NCI-H748 treated with DMSO at 0.1 percent for 48 hours (cell line): ENCODE measurements at places on chromosomes 16 and 17.
A peak's percentile ranks its signal among the peaks of the same experiment; 100 is the strongest.

- DNase-seq = no peak
Observed at GRCh38 chr16:80931801-80932707, 74.6 kb downstream of the CMC2 start.

DNA sequence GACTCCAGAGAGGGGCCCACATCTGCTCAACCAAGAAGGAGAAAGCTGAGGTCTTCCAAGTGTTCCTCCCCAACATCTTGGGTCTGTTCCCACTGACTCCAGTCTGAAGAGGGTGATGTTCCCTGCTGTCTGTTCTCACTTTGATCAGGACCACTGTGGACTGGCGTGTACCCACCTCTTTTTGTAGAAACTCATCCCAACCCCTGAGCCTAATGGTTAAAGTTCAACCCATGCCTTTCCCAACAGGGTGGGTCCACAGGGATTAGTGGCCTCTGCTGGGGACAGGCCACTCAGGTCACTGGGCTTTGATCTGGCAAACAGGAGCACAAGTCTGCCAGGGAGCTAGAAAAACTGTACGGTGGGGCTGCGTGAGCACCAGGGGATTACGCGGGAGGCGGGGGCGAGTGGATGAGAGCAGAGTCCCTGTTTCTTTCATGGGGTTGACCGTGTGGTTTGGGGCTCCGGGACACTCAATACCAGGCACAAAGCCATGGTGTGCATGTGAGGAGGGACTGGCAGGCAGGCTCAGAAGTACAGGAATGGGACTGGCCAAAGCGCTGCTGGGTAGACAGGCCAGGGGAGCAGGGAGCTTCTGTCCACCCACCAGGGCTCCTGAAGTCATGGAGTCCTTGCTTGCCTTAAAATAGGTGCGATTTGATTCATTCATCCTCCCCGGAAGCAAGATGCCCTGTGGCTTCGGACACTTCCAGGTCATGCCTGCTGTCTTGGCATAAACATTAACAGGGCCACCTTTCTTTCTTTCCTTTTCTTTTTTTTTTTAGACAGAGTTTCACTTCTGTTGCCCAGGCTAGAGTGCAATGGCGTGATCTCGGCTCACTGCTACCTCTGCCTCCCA is at the start of gene CA5A:
CA5A (minus strand) TSS at position 155 of the 856 bp plus-strand sequence; CDS start at position 76, 79 bp downstream.
- DNase-seq = no peak

DNA sequence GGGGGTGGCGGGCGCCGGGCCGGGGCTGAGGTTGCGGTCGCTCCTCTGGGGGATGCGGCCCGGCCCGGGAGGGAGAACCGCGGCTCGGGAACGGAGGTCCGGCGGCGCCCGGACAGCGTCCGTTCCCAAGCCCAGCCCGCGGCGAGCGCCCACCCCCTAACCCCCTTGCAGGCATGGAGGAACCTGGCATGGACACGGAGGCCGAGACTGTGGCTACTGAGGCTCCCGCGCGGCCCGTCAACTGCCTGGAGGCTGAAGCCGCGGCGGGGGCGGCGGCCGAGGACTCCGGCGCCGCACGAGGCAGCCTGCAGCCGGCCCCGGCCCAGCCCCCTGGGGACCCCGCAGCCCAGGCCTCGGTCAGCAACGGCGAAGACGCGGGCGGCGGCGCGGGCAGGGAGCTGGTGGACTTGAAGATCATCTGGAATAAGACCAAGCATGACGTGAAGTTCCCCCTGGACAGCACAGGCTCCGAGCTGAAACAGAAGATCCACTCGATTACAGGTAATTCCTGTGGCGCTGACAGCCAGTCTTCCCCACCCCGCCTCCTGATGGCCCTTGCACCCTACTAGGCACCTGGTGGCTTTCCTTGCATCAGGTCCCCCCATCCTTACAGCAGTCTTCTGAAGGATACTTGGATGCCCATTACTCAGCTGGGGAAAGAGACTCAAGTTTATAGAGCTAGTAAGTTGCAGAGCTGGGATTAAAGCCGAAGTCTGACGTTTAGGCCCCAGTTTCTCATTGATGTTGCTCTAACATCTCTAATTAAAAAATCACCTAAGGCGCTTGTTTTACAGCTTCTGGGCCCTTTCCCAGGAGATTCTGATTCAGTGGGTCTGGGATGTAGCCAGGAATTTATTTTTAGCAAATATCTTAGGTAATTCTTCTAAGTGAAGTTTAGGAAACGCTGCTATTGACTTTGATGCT is 514 bp downstream of the UBFD1 start:
- DNase-seq = no peak

- no peak for DNase-seq
Observed at GRCh38 chr16:50263940-50264929, 2.1 kb upstream of the ADCY7 start.

GRCh38 chr17:39551879-39552278 is 55.8 kb downstream of the NEUROD2 start:
- no peak for DNase-seq

DNA sequence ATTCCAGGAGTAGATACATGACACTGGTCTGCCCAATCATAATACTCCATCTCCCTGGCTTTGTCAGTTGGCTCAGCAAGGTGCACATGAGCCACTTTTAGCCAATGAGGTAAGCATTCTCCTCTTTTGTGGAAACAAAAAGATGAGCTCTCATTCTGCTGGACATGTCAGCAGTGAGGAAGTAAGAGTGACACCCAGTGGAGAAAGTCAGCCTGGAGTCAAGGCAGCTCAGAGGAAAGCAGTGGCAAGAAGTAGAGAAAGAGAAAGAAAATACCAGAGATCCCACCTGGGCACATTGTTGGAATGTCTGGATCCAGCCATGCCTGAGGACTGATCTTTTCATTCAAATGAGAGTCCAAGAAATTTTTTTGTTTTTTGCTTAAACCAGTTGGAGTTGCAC is 496.9 kb upstream of the C16orf82 start:
- peak; percentile 3 for DNase-seq

GRCh38 chr17:75524970-75525805 is at the start of gene LLGL2:
TSS of gene LLGL2 (plus strand) at chr17:75525697. CDS start at chr17:75543427, 17,730 bp downstream.
- peak; percentile 74 for DNase-seq

DNA sequence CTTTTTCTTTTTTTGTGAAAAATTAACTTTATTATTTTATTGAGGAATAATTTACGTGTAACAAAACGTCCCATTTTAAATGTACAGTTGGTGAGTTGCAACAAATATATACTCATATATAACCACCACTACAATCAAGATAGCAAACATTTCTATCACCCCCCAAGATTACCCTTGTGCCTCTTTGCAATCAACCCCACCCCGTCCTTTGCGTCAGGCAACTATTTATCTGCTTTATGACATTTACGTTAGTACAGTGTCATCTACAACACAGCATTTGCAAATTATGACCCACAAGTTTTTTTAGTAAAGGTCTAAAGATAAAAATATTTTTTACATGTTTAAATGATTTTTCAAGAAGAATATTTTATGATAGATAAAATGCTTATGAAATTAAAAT is 485.6 kb upstream of the SOX9 start:
- no peak for DNase-seq

DNA sequence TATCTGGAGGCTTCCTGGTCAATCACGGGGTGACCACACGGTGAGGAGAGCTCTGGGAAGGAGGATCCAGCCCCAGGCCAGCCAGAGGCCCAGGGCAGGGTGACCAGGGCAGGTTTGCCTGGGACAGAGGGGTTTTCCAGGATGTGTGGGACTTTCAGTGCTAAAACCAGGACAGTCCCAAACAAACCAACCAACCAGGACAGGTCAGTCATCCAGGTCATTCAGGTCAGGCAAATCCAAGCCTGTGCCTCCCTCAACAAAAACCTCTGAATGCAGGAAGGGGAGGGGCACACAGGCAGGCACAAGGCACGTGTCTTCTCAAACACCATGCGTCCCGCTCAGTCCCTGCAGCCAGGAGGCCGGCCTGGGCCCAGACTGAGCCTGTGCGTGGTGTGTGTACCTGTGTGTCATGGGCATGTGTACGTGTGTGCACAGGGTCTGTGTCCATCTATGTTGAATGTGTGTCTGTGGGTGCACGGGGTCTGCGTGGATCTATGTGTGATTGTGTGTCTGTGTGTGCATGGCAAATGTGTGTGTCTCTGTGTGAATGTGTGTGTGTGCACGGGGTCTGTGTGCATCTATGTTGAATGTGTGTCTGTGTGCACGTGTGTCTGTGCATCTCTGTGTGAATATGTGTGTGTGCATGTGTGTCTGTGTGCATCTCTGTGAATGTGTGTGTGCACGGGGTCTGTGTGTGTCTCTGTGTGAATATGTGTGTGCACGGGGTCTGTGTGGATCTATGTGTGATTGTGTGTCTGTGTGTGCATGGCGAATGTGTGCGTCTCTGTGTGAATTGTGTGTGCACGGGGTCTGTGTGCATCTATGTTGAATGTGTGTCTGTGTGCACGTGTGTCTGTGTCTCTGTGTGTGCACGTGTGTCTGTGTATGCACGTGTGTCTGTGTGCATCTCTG is 78.9 kb downstream of the RTN4RL1 start:
- no peak for DNase-seq

DNA sequence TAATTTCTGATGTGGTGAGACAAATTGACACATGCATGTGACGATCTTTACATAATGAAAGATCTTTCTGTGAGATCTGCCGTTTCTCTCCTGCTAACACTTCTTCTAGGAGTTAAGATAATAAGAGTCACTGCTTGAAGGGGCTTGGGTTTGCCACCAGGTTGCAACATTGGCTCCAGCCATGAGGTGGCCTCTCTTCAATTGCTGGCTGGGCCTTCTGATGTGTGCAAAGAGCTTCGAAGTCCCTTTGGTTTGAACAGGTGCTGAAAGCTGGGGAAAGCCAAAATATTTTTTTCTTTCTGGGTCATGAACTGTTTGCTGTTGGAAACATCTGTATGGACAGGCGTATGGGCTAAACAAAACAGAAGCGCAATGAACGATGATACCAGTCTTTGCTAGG is 204.1 kb upstream of the SALL1 start:
- DNase-seq = no peak

- DNase-seq = no peak
Observed at GRCh38 chr16:52963212-52963854, 89.4 kb downstream of the CHD9NB start.

DNA sequence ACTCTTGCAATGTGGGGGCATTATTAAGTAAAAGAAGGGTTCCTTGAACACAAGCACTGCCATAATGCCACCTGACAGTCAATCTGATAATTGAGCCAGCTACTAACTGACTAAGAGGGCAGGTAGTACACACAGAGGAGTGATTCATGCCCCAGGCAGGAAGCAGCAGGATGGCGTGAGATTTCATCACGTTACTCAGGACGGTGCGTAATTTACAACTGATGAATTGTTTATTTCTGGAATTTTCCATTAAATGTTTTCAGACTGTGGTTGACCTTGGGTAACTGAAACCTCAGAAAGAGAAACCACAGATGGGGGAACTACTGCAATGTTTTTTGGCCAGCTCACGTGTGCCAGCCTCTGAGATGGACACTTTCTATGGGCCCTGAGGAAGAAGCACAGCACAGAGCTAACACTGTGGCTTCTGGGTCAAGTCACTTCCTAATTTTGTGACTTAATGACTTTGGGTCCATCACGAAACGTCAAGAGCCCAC is 46.7 kb downstream of the C17orf67 start:
- DNase-seq = no peak

DNA sequence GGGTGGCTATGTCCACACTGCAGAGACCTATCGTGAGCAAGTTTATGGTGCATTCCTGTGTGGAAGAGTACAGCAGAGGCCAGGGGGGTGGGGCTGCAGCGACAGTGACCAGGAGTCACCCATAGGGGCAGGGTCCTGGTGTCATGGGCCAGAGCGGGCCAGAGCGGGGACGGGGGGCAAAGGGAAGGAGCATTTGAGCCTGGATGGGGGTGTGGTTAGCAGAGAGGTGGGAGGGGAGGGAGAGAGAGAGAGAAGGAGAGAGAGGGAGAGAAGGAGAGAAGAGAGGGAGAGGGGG is 17.8 kb downstream of the JPH3 start:
- DNase-seq = no peak

DNA sequence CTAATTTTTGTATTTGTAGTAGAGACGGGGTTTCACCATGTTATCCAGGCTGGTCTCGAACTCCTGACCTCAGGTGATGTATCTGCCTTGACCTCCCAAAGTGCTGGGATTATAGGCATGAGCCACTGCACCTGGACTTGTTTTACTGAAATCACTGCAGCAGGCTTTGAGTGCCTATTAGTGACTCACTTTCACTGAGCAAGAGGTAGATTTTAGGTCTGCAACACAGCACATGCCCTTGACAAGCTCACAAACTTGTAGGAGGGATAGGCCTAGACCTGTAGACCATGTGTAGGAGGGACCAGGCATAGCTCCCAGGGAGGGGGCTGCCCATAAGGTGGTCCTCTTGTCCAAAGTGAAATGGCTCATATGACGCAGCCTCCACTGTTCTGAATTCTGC is 27.0 kb upstream of the RPTOR start:
- no peak for DNase-seq

- no peak for DNase-seq
Observed at GRCh38 chr17:13958773-13959172, 110.5 kb upstream of the COX10 start.

GRCh38 chr17:49696233-49696761 is 11.5 kb downstream of the SLC35B1 start:
- no peak for DNase-seq

DNA sequence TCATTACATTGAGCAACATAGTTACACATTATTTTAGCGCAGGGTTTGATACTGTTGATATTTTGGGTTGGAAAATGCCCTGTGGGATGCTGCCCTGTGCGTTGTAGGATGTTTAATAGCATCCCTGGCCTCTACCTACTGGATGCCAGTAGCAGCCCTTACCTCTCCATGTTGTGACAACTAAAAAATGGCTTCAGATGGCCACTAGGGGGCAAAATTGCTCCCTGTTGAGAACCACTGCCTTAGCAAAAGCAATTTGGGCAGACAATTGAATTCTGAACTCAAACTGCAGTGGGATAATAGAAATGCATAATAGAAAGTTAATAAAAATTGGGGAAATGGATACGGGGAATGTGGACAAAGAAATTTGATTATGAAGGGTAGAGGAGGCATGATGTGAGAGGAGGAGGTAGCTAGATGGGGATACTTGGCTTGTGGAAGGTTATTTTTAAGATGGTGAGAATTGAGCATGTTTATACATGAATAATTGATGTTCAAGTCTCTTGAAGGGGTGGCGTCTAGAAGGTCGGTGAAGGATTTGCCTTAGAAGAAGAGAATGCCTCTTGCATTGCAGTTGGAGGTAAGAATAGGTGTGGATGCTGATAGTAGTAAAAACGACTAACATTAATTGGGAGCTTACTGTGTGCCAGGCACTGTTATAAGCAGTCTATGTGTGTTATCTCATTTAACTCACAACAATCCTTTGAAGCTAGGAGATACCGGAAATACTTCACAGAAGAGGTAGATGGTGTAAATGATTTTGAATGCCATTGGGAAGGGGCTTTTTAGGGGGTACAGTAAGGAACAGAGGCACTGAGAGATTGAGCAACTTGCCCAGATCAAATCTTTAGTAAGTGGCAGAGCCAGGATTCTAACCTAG is 19.0 kb downstream of the HEATR9 start:
- peak; percentile 39 for DNase-seq

DNA sequence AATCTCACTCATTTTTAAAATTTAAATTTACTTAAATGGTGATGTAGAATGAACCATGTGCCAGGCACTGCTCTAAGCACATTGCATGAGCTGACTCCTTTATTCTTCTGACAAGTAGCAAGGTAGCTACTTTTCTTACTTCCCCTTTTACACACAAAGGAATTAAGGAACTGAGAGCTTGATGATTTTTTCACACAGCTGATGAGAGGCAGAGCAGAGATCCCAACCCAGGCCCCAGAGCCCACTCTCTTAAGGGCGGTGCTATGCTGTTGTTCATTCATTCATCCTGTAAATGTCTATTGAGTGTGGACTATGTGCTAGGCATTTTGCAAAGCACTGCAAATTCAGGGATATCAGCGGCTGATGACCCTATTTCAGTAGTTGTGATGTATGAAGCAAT is 17.9 kb downstream of the SEC14L5 start:
- no peak for DNase-seq
